ENCODE measurements at places on chromosomes 11 and 22.

GRCh38 chr11:59706518-59707285 lies 6.9 kb downstream of the OR10V1 start:
- no peak for DNase-seq

- no peak for DNase-seq
Observed at GRCh38 chr22:45977551-45978274, 751 bp upstream of the WNT7B start.

- no peak for DNase-seq
Observed at GRCh38 chr22:49260681-49261580, 566.7 kb downstream of the BRD1 start.

- no peak for DNase-seq
Observed at GRCh38 chr11:72439455-72439854, 5.1 kb upstream of the CLPB start.

GRCh38 chr22:47123006-47123826 lies 360.8 kb downstream of the TBC1D22A start:
- DNase-seq, result no peak

GRCh38 chr11:46471943-46472661 lies 80.5 kb upstream of the CHRM4 start:
- no peak for DNase-seq

DNA sequence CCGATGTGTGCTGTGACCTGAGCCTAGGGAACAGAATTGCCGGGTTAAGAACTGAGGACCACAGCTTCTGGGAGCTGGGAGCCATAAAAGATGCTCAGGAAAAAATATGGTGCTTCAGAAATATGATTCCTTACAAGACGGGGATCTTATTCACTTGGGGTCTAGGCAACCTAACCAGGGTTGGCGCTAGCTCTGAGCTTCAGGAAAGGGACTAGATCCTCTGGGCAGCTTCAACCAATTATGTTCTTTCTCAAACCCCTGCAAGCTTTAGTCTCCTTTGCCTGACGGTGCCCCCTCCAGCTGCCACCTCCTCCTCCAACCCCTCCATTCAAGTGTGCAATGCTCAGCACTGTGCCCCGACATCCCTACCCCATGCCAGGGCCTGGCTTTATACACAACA lies 634.1 kb upstream of the CADM1 start:
- DNase-seq, result no peak

- no peak for DNase-seq
Observed at GRCh38 chr11:4185561-4185960, 91.0 kb downstream of the RRM1 start.

DNA sequence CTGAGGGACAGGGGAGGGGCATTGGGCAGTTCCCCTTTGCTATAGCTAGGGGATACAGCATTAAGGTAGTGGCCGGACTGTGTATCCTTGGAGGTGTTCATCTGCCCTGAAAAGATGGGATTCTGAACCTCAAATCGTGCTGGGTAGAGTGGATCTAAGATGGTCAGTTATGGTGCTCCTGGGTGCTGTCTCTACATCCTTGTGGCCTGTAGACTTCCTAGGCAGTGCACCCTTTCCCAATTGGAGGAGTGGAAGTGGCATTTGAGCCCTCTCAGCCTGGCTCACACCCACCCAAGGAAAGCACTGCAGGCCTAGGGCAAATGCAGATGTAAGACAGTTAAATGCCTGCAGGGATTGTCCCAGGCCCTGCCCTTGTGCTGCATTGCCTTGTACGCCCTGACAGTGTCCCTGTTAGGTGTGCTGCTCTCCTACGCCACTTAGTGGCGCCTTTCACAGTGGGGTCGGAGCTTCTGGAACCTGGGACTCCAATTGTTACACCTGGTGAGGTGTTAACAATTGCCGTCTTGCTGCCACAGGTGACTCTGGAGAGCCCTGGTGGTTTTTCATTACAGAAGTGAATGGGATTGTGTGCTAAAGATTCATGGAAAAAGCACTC lies 35.0 kb downstream of the PPFIBP2 start:
- no peak for DNase-seq

- no peak for DNase-seq
Observed at GRCh38 chr22:45911601-45912271, 65.2 kb downstream of the WNT7B start.

Measured in stimulated activated CD8-positive, alpha-beta memory T cell treated with anti-CD3 and anti-CD28 coated beads, Interleukin-7, amount 100 ng/mL, for 48 hours (primary cell).